ENCODE measurements at places on chromosomes 12 and 14. TPM values are rescaled to one million over a fixed set of nuclear protein-coding genes. Genes with fewer than 3 reads are reported as not detected.

GRCh38 chr14:74109369-74109768 lies 24.6 kb downstream of the LIN52 start:
- DNase-seq: no peak

- no peak for DNase-seq
Observed at GRCh38 chr12:101759396-101760047, 20.3 kb upstream of the SYCP3 start.

- DNase-seq: no peak
Observed at GRCh38 chr12:52241205-52241842, 8.3 kb downstream of the KRT7 start.

GRCh38 chr12:97006585-97006984 lies 99.5 kb downstream of the NEDD1 start:
- no peak for DNase-seq

DNA sequence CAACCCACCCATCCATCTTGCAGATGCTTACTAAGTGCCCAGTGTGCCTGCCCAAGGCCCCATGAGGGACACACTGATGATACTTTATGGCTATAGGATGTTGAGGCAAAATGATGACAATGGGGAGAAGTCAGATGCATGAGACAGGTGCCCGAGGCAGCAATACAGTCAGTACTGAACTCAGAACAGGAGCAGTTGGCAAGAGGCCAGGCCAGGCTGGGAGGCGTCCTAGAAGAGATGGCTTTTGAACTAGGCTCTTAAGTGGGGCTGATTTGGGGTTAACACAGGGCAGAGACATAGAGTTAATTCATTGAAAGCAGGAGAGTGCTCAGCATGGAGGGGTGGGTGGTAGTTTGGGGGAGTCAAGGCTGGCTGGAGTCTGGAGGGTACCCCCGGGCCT lies 15.6 kb downstream of the PLBD2 start:
- no peak for DNase-seq

DNA sequence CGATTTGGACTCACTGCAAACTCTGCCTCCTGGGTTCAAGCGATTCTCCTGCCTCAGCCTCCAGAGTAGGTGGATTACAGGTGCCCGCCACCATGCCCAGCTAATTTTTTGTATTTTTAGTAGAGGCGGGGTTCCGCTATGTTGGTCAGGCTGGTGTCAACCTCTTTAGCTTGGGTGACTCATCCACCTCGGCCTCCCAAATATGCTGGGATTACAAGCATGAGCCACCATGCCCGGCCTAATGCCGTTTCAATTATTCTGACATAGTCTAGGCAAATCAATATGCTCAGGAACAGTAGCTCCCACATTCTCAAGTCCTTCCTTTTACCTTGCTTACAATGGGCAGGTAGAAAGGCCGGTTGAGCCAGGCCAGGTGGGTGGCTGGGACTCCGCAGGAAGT lies 82.0 kb upstream of the EEA1 start:
- DNase-seq: no peak

GRCh38 chr12:62106547-62107185 lies 153.5 kb upstream of the USP15 start:
- DNase-seq: no peak

- DNase-seq: no peak
Observed at GRCh38 chr12:111826316-111826715, 15.7 kb upstream of the MAPKAPK5 start.

The RTL1 gene
- 0.12 TPM for polyA plus RNA-seq

DNA sequence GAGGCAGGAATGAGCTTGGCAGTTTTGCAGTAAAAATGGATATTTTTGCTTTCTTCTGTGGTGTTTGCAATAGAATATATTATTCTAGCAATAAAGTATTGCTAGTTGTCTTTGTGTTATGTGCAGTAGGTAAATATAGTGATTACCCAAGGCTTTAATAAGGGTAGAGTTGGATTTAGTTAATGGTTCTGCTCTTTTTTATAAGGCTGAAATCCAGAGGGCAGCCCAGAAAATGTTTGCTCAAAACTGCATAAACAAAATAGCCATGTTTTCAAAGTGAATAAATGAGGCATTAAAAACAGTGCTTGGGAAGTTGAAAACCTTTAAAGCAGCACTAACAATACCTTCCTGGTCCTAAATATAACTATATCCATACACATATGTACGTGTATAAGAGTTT lies 162.4 kb downstream of the SLC5A8 start:
- DNase-seq: no peak

DNA sequence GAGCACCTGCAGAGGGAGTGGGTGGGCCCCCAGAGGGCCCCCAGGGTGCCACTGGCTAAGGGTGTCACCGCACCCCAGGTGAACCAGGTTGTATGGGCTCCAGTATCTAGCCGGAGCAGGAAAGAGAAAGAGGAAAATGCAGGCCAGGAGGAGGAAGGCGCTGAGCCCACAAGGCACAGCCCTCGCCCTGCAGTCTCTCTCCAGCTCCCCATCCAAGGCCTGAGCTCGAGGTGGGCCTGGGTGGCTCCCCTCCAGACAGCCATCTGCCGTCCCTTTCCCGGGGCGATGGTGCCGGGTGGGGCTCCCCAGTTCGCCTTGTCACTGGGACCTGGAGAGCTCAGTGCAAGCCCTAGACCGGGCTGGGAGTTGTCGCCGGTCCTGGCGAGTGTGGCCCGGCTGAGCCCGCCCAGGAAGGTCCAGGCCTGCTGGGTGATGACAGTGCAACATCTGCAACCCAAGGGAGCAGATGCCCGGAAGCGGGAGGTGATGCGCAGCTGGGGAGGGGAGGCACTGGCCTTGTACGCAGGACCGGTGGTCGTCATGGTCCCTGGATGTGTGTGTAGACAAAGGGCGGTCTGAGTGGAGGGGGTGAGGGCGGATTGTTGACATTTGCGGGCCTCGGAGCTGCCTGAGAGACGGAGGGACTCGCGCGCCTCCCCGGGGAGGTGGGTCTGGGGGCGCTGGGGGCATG lies 716 bp downstream of the TMEM179 start:
- DNase-seq: no peak

- DNase-seq: no peak
Observed at GRCh38 chr14:69625299-69626131, 14.1 kb downstream of the SUSD6 start.

- no peak for DNase-seq
Observed at GRCh38 chr12:76781321-76781720, 17.4 kb downstream of the ZDHHC17 start.

DNA sequence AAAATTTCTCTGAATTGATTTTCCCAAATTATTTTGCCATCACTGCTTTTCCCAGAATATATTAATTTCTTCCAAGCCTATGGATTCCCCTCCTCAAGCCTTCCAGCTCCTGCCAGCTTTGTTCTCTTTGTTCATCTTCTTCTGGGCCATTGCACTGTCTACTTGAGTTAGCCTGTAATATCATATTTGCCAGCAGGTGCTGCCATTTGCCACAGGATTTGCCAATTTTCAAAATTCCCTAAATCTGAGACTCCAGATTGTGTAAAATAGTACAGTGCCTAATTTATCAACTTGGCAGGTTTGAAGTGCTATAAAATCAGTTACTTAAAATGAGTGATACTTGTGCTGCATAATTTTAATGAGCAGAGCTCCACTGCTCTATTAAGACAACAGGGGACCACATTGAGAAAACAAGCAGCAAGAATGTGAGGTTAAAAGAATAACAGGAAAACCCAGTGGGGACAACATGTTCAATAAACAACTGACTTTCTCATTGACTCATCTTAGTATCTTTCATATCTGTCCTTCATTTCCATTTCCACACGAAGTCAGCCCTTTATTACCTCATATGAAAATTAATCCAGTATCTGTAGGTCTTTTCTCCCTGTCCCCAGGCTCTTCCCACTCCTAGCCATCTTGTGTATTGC lies 84.6 kb upstream of the CCDC196 start:
- no peak for DNase-seq

The LTB4R gene
- polyA plus RNA-seq: 5.7 TPM

DNA sequence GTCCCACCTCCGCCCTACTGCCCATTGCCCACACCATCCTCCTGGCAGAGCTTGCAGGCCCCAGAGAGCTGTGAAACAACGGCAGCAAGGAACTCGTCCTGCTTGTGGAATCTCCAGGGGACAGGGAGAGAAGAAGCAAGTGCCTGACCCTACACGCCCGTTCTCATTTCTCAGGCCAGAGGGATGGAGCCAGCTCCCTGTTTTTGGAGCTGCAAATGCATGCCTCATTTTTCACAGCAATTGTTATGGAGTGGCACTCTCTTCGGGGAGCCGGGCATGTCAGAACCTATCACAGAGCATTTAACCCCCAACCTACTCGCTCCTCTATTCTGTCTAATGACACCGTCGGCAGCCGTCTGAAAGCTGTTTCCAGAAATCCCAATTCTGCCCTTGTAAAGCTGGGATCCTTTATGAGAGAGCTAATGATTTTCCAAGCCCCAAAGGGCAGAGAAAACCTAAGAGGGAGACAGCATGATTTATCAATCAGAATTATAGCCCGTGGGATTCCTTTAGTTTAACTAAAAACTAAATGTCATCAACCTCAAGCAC lies 222.3 kb upstream of the NOS1 start:
- DNase-seq: no peak

- DNase-seq: no peak
Observed at GRCh38 chr14:67513631-67514108, 19.4 kb upstream of the PLEKHH1 start.

DNA sequence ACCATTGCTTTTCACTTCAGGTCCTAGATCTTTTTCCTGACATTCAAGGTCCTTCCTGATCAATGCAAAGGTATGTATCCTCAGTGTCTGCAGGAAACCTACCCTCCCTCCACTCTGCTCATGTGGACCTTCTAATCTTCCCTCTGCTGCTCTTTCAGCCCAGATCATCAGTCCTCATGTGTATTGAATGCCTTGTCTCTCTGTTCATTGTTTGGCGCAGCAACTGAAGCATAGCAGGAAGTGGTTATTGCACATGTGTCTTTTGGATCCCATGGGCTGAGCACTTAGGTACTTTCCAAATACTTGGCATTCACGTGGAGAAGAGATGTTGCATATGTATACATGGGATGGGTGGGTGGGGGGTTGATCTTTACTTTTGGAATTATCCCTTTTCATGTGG lies 4.3 kb upstream of the NIN start:
- no peak for DNase-seq

- DNase-seq: no peak
Observed at GRCh38 chr12:70966996-70967790, 46.7 kb upstream of the PTPRR start.

The FGF23 gene
- not detected for polyA plus RNA-seq

DNA sequence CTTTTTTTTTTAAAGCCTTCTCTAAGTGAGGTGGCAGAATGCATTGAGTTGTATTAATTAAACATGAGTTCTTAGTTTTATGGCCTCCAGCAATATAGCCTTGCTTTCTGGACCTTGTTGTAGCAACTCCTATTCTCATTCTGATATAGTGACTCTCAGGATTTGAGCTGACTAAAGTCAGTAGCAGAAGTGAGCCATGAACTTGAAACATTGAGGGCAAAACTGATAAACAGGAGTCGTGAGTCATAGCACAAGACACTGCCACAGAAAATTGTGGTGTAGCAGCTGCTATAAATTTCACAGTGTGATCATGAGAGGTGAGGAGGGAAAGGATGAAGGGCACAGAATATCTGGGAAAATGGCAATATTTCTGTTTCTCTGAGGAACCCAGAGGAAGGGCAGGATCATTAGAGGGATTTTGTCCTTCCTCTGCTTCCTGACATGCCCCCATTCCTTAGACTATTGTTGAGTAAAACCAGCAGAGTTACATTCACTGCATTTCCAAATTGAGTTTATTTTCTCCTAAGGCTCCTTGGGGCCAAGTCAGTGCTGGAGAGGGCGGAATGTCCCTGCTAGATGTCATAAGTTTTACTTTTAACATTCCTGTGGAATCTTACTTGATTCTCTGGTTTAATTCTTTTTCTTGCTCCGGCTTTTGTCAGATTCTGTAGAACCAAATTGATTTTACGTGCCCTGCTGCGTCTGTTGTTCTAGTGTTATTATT lies 7.5 kb downstream of the KLRG1 start:
- DNase-seq: no peak

- no peak for DNase-seq
Observed at GRCh38 chr12:106289196-106289681, 13.3 kb upstream of the TCP11L2 start.

DNA sequence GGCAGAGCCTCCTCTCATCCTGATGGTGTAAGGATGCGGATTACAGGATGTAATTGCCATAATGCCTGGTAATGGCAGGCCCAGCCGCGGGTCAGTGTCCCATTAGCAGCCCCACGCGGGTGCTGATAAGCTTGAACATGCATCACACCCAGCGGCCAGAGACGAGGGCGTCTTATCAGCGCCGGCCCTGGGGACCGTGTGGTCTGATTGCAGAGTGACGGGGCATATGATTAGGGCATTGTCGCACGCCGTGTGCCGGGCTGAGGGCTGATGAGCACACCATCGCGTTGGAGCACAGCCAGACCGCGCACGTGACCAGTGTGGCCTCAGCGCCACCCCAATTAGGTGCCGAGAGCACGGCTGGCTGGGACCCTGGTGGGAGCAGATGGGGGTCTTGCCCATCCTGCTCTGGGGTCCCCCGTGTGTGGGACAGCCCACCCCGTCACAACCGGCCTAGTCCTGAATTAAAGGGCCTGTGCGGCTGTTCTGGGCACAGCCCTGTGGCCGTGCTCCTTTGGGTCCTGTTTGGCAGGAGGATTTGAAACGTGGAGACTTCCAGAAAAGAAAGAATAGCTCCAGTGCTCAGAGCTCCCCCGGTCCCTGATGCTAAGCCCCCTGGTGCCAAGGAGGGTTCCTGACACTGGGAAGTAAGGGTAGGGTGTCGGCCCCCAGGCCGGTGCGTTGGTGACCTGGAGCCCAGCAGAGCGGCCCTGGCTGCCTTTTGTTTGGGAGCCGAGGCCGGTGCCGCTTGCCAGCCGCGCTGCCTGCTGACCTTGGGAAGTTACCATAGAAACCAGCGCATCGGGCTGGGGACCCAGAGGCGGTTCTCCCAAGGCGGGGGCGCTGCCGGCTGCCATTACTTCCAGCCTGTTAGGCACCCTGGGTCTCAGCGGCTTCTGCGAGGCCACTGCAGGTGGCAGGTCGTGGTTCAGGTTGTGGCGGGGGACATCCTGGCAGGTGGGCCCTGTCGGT lies 20.7 kb downstream of the KIF26A start:
- no peak for DNase-seq

The EID3 gene
- 3.7 TPM for polyA plus RNA-seq

- DNase-seq: no peak
Observed at GRCh38 chr12:65495233-65495632, 216.8 kb downstream of the MSRB3 start.

The ARHGAP9 gene
- 2.4 TPM for polyA plus RNA-seq
